ENCODE measurements at places on chromosomes 5 and 9. TPM values are rescaled to one million over a fixed set of nuclear protein-coding genes. Genes with fewer than 3 reads are reported as not detected.

The FBP2 gene
- not detected for total RNA-seq

The ANKRA2 gene
- total RNA-seq, result 11.8 TPM

The ZBED3 gene
- total RNA-seq, result 3.1 TPM

The FREM1 gene
- total RNA-seq, result not detected

The SH3RF2 gene
- 3.4 TPM for total RNA-seq

The INSL4 gene
- 17.0 TPM for total RNA-seq

The GNE gene
- 11.3 TPM for total RNA-seq

The PCDHGC4 gene
- 0.05 TPM for total RNA-seq

The SPINK6 gene
- total RNA-seq, result not detected
